ENCODE measurements at places on chromosomes 5 and 9. TPM values are rescaled to one million over a fixed set of nuclear protein-coding genes. Genes with fewer than 3 reads are reported as not detected.

The GNA14 gene
- 12.6 TPM for total RNA-seq

The ADAMTS2 gene
- 20.9 TPM for total RNA-seq

The PTGS1 gene
- 14.2 TPM for total RNA-seq

The BTNL3 gene
- 146 TPM for total RNA-seq

The CCNO gene
- total RNA-seq = 6.0 TPM

The DEPDC1B gene
- total RNA-seq = not detected
